Hindlimb muscle (tissue), 1 donor: ENCODE measurements at places on chromosomes 1 and 21.

GRCh38 chr1:186482661-186483255 is 21.8 kb upstream of the PDC start:
- peak; percentile 78 for DNase-seq

DNA sequence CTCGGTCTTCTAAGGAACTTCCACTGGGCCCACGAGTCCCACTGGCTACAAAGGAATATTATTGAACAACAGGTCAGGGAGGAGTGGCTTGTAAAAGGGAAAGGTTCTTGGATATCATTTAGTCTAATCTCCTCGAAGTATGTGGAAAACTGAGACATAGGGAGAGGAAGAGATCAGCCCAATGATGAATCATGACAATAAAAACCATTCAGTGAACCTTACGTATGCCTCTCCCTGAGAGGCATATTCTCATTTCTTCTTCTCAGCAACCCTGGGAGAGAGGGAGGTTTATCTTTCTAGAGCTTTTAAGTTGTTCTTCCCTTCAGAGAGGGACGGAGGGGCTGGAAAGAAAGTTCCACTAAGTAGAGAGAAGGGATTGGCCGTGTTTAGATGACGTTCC is 5.3 kb upstream of the MOB3C start:
- DNase-seq = no peak

DNA sequence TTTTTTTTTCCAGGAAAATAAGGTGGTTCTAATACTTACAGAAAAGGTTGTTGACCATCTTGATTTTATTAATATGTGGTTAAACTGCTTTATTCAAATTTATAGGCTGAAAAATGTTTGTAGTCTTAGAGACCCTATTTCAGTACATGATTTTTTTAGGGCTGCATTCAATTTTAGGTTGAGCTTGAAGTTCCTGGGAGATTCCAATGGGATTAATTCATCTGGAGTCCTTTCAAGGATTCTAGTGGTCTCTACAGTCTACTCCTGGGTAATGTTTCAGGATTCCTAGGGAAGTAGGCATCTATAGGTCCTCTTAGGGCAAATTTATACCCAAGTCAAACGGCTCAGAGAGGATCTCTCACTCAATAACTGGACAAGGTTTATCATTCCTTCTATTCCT is 126.7 kb downstream of the HMCN1 start:
- no peak for DNase-seq

DNA sequence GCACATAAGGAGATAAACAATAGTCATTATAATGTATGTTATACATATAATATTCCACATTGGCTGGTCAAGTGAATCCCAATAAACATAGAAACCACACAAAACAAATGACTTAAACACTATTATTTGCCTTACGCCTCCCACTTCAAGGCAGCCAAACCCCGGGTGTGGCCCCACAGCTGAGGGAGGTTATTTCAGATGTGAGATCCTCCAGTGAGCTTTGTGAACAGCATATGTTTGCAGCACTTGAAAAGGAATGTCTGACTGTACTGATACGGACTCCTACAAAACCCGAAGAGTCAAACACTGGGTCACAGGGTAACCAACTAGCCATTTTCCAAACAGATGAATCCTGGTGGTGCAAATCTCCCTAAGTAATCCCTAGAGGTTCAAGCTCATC is 27.1 kb upstream of the DISP1 start:
- DNase-seq = no peak

- DNase-seq = no peak
Observed at GRCh38 chr1:57026624-57027354, 61.0 kb upstream of the C8B start.

GRCh38 chr1:63772876-63773275 is 941 bp upstream of the ROR1 start:
- no peak for DNase-seq

DNA sequence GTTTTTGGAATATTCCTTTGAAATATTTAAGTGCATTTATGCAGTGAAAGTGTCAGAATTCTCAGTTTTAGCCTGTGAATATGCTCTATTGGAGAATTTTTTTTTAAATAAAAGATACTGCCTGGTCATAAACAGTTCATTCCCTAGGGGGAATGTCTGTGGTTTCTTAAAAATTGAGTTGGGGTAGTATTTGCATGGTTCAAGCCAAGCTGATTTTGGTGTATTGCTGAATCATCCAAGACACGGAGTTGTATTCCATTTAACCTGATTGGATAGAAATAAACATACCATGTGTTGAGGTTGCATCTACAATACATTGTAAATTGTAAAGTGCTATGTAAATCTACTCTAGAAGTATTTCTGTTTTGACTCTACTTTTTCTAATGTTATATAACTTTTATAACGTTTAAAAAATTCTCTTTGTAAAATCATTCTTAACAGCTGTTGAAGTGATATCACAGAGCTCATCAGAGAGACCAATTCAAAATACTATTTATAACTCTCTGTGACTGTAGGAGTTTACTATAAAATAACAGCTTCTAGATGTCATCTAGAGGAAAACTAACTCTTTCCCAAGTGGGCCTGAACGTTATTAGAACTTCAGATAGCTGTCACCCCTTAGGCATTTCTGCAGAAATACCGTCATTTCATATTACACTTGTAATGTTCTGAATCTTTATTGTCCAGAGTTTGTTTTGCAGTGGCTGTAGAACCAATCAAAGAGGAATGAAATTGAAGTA is 199.1 kb downstream of the USP25 start:
- peak; percentile 15 for DNase-seq

GRCh38 chr1:50358962-50359361 is 64.3 kb downstream of the DMRTA2 start:
- no peak for DNase-seq

DNA sequence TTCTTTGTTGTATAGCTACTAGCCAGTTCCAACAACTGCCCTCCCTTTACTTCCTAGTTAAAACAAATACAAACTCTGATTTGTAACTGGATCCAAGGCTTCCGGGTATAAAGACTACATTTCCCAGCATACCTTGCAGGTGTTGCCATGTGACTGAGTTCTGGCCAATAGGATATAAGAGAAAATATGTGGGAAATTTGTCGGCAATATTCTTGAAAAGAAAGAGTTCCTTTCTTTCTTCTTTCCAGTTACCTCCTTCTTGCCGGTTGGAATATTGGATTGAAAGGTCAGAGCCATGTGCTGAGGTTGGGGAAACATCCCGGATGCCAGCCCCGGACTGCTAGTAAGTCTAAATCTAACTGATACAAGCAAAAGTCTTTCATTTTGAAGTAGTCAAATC is 23.0 kb upstream of the ZBTB40 start:
- no peak for DNase-seq

DNA sequence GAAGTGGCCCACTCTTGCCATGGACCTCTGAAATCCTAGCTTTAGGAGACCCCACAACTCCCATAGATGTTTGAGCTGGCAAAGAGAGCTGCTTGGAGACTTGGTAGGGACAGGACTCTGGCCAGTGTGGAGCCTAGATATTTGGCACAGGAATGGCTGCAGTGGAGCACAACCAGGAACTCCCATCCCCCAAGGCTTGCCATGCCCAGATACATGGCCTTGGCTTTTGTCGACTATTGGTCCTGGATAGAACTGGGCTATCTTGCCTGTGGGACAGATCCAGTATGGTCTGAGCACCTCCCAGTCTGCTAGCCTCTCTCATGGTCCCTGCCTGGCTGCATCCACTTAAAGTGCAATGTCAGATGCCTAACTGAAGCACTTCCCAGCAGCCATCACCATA is 7.8 kb upstream of the GBP2 start:
- no peak for DNase-seq

- DNase-seq = no peak
Observed at GRCh38 chr1:195105281-195105680, 1503.0 kb downstream of the KCNT2 start.

- DNase-seq = no peak
Observed at GRCh38 chr1:20278692-20279130, 12.0 kb upstream of the VWA5B1 start.

DNA sequence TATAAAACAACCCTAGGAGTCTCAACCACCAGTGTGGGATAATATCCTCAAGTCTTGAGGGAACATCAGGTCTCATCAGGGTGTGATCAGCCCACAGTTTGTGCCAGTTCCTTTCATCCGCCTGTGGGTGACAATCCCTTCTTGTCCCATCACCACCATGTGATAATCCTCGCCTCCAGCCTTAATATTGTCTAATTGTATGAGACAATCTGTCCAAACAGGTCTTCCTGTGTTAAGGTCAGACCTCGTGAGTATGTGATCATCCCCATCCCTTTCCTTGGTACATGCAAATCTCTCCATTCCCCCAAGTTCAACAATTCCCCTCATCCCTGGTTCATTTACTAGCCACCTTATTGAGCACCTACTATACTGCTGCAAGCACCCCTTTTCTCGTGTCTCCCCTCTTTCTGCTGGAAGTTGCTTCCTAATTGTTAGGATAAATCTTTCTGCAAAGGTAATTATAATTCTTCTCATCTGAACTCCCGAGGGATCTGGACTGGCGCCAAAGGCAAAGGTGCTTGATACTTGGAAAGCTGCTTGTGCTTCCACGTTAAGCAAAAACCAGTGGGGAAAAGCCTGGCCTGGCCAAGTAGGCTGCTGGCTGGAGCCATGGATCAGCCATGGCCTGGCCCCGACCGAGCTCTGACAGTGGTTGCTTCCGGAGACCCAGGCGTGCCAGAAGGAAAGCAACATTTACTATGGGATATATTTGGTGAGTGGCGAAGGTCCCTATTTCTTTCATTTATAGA is 92.5 kb downstream of the RNF220 start:
- DNase-seq = no peak

- DNase-seq = no peak
Observed at GRCh38 chr21:41295721-41296254, 20.8 kb upstream of the FAM3B start.

DNA sequence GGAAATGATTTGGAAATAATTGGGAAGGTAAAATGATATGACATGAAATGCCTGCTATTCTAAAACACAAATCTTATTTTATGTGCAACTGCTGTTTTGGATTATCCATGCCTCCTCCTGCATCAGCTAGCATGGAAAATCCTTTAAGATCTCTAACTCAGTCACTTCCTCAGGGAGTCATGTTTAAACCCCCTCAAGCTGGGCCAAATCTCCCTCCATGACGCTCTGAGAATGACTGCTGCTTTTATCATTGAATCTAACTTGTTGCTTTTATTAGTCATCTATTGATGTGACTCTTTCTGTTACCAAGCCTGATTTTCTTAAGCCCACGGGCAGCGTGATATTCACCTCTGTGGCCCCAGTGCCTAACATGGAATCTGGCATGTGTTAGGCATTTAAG is 324.8 kb downstream of the DISC1 start:
- no peak for DNase-seq

DNA sequence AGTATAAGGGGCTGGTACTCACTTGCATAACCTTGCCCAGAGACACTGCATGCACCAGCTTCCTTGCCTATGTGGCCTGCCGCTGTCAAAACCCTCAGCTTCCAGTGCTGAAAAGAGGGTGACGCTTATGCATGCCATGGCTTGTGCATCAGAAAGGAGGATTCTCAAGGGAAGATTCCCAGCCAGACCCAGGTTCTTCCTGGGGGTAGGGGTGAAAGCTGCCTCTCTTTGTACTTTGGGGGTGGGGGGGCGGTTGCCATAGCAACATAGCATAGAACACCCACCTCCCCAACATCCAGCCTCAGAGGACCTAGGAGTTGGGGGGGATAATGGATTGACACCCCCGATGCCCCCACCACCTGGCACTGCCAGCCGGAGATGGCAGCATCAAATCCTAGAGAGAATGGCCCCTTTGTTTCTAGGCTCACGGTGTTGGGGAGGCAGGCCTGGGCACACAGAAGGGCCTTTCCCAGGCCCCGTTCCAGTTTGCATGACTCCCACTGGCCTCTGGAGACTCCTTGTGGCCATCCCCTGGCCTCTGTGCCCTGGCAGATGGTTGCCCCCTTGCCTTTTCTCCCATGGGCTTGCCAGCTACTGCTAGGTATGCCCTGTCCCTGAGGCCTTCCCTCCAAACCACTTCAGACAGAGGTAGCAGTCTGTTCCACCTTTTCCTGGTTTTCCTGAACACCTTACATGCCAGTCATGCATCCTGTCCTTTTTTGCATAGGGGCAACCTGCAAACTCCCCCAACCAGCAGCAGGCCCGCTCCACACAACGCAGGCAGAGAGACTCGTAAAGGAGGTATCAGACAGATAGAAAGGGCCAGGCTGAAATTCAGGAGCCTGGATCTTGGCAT is 44.6 kb downstream of the RHBG start:
- DNase-seq = no peak

GRCh38 chr1:146036241-146036964 is 14.9 kb upstream of the HJV start:
- DNase-seq = no peak

- no peak for DNase-seq
Observed at GRCh38 chr1:237736372-237737029, 154.2 kb downstream of the ZP4 start.

DNA sequence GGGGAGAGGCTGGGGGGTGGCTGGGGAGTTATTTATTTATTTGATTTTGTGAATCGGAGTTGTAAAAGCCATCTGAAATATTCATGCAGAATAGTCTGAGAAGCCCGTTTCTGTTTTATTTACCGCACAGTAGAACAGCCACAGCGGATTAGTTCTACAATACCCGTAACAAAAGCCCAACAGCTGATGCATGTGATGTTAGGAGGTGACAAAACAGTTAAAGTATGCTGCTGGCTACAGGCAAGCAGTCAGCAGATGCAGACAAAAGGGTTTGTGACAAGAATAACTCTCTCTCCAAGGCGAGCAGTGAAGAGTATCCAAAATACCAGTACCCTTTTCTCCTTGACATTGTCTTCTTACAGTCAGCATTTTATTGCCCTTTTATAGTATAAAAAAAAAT is 42.0 kb downstream of the PROX1 start:
- peak; percentile 31 for DNase-seq

- peak; percentile 84 for DNase-seq
Observed at GRCh38 chr1:61254634-61255357, 172.4 kb downstream of the NFIA start.

GRCh38 chr1:160005070-160005469 is 26.7 kb downstream of the PIGM start:
- no peak for DNase-seq

- no peak for DNase-seq
Observed at GRCh38 chr1:198258491-198258890, 101.7 kb downstream of the NEK7 start.

- no peak for DNase-seq
Observed at GRCh38 chr21:45598109-45598508, 45.4 kb upstream of the PCBP3 start.

DNA sequence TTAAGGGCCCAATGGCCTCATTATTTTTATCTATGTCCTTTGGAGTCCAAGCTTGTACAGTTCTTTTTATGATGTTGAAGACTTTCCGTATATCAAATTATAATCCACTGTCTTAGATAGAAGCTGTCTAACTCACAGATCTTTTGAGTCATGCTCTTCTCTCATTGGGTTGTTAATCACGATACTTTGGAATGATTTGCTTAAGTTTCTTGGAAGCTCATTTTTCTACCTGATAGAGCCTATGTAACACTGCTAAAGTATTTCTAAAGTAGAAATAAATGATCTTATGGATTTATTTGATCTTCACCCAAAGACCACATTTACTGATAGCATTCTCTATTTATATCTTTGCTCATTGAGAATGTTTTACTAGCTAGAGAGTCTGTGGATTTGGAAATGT is 1554.1 kb downstream of the PLA2G4A start:
- DNase-seq = no peak

- DNase-seq = no peak
Observed at GRCh38 chr1:153536671-153537375, 1.0 kb upstream of the S100A6 start.

GRCh38 chr1:221217029-221217428 is 337.8 kb downstream of the HLX start:
- peak; percentile 54 for DNase-seq
